H9 (cell line): ENCODE measurements at places on chromosomes 5 and 9.

DNA sequence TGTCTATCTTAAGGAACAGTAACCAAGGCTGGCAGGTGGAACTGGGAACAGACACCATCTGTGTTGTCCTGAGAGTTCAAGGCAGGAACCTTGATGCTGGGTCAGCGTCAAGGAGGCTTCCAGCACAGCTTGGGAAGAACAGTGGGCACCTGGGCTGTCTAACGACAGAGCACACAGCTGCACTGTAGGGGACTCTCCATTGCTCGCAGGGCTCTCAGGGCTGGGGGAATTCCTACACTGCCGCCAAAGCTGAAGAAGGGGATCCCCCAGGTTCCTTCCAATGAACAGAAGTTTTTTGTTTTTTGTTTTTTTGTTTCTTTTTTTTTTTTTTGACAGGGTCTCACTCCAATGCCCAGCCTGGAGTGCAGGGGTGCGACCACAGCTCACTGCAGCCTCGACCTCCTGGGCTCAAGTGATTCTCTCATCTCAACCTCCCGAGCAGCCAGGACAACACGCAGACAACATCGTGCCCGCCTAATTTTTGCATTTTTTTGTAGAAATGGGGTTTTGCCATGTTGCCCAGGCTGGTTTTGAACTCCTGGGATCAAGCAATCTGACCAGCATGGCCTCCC, 81.9 kb downstream of the PTPN3 start:
- no peaks in the 10 kb centered on the region for H3K36me3 ChIP-seq
- no peak overlapping the region for H3K4me3 ChIP-seq
- H3K4me1 ChIP-seq = no peaks in the 10 kb centered on the region
- no peaks in the 10 kb centered on the region for H3K27me3 ChIP-seq
- H3K27ac ChIP-seq = no peak overlapping the region
- DNase-seq = no peak

- H3K27me3 ChIP-seq = no peaks in the 10 kb centered on the region
- H3K4me1 ChIP-seq = 0 out of 2 replicates have a peak, but pooled peaks cover 2% of the 10 kb centered on the region
Observed at GRCh38 chr5:171688696-171689495, 96.7 kb upstream of the SMIM23 start.

GRCh38 chr5:17398431-17398830, 99.6 kb upstream of the TAF11L2 start:
- H3K36me3 ChIP-seq = peaks cover 11% of the 10 kb centered on the region
- DNase-seq = no peak
- peaks cover 2% of the 10 kb centered on the region; the same call in 1 of the 2 replicates for H3K27me3 ChIP-seq
- no peak overlapping the region for H3K27ac ChIP-seq
- no peak overlapping the region for H3K4me3 ChIP-seq
- H3K4me1 ChIP-seq = peaks cover 7% of the 10 kb centered on the region; the same call in 1 of the 2 replicates

DNA sequence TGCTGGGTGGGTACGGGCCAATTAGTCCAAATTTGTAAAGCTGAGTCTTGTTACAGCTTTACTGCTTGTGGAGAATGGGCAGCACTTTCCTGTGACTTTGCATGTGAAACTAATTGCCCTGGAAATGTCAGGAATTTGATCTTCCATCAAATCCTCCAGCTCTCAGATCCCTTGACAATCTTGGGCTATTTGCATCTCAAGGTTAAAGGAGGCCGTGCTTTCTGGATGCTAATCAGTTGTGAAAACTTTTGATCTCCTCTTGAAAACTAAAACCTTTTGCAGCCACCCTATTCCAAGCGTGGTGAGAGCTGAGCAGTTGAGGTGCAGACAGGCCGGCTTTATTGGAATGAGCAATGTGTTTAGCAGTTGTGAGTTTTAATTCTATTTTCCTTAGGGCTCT, 68.0 kb upstream of the CLINT1 start:
- H3K4me3 ChIP-seq = 0 out of 3 replicates have a peak overlapping the region, but pooled peaks have one; percentile 4
- no peaks in the 10 kb centered on the region for H3K27me3 ChIP-seq
- no peaks in the 10 kb centered on the region; the same call in 2 of the 3 replicates for H3K36me3 ChIP-seq
- H3K4me1 ChIP-seq = peaks cover 4% of the 10 kb centered on the region

GRCh38 chr5:92941806-92942205, 639.2 kb downstream of the NR2F1-AS1 start:
- no peaks in the 10 kb centered on the region for H3K27me3 ChIP-seq
- H3K4me3 ChIP-seq = no peak overlapping the region
- no peaks in the 10 kb centered on the region for H3K4me1 ChIP-seq
- no peaks in the 10 kb centered on the region for H3K36me3 ChIP-seq
- no peak for DNase-seq

GRCh38 chr9:107390778-107391177, 98.8 kb downstream of the KLF4 start:
- H3K27me3 ChIP-seq = no peaks in the 10 kb centered on the region
- DNase-seq = no peak
- H3K4me3 ChIP-seq = no peak overlapping the region
- H3K27ac ChIP-seq = no peak overlapping the region
- H3K36me3 ChIP-seq = no peaks in the 10 kb centered on the region

DNA sequence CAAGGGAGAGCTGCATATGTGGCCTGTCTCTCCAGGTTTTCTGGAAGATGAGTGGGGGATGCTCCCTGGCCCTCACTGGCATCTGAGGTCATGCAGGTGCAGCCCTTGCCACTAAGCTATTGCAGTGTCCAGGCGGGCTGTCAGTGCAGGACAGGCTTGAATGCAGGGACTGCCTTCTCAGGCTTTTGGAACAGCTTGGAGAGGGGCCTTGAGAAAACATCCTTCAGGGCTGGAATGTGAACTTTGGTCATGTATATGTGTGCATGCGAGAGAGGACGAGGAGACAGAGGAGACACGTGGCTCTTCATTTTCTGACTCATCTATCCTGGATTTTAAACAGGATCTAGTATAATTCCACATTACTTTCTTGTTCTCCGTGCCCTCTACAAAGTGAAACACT, 90.3 kb downstream of the MACROH2A1 start:
- no peaks in the 10 kb centered on the region for H3K4me1 ChIP-seq
- DNase-seq = no peak
- no peaks in the 10 kb centered on the region for H3K36me3 ChIP-seq
- no peak overlapping the region for H3K4me3 ChIP-seq

DNA sequence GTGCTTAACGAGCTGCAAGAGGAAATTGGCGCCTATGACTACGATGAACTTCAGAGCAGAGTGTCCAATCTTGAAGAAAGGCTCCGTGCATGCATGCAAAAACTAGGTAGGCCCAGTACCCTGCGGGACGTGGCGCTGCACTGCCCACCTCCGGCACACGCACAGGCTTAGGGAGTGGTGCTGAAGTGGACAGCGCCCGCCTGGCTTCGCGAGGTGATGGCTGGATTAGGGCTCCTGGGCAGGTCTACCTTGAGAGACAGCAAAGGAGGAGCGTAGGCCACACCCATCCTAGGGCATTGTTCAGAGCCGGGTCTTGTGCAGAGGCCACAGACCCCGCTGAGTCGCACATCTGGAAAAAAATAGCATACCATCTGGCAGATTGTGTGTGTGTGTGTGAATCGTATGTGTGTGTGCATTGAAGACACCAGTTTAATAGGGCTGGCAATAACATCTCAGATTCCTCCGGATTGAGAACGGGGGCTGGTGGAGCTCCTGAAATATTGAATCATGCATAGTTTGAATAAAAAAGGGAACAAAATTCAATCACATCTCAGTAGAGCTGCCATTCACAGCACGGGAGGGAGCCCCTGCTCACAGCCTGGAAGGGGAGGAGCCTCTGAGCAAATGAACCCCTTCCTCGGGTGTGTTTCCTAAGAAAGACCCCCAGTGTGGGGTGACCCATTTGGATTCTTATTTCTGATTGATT, 11.1 kb downstream of the OLFM1 start:
- peaks cover 15% of the 10 kb centered on the region; the same call in 2 of the 3 replicates for H3K36me3 ChIP-seq
- no peaks in the 10 kb centered on the region for H3K4me1 ChIP-seq
- H3K27me3 ChIP-seq = no peaks in the 10 kb centered on the region
- DNase-seq = peak; percentile 85

GRCh38 chr5:148290271-148291195, 21.7 kb upstream of the SPINK7 start:
- no peaks in the 10 kb centered on the region for H3K27me3 ChIP-seq
- no peak overlapping the region for H3K27ac ChIP-seq
- no peaks in the 10 kb centered on the region for H3K36me3 ChIP-seq

DNA sequence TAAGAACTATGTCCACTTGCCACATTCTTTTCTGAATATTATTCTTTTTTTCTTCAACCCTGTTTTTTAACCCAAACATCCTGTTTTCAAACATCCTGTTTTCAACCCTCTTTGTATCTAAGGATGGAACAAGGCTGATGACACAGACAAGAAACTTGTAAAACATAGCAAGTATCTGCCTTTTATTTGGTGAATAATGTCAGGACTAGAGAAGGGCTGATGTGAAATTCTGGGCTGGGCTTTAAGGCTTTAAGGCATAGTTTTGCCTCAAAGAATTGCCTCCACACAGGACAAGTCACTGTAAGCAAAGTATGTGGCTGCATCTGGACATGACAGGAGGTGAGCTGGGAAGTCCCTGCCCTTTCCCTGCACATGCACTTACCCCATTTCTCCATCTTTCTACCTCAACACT, 42.5 kb upstream of the RIC1 start:
- no peak for DNase-seq
- no peak overlapping the region for H3K4me3 ChIP-seq
- no peak overlapping the region for H3K27ac ChIP-seq
- H3K36me3 ChIP-seq = no peaks in the 10 kb centered on the region
- no peaks in the 10 kb centered on the region for H3K27me3 ChIP-seq

DNA sequence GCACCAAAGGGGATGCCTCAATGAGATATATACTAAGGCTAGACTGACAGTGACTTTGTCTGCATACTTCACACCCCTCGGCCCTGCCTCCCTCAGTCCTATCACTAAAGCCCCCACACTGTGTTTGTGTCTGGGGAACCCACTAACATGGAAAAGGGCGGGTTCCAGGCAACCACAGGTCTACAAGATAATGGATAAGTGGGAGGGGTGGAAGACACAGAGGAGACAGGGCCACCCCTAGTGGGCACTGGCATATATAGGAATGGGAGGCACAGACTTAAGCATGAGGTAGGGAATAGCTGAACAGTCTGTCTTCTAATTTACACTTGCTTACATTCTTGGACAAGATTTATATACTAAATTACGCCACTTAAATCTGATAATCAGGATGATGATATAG, 74.0 kb downstream of the SLIT3 start:
- no peak for DNase-seq
- H3K4me3 ChIP-seq = no peak overlapping the region
- no peak overlapping the region for H3K27ac ChIP-seq
- H3K4me1 ChIP-seq = no peaks in the 10 kb centered on the region
- peaks cover 12% of the 10 kb centered on the region; the same call in 1 of the 2 replicates for H3K27me3 ChIP-seq

GRCh38 chr5:78794693-78795215, 146.2 kb upstream of the LHFPL2 start:
- H3K4me3 ChIP-seq = no peak overlapping the region
- no peaks in the 10 kb centered on the region for H3K27me3 ChIP-seq
- no peak for DNase-seq
- no peaks in the 10 kb centered on the region for H3K36me3 ChIP-seq
- H3K27ac ChIP-seq = no peak overlapping the region

DNA sequence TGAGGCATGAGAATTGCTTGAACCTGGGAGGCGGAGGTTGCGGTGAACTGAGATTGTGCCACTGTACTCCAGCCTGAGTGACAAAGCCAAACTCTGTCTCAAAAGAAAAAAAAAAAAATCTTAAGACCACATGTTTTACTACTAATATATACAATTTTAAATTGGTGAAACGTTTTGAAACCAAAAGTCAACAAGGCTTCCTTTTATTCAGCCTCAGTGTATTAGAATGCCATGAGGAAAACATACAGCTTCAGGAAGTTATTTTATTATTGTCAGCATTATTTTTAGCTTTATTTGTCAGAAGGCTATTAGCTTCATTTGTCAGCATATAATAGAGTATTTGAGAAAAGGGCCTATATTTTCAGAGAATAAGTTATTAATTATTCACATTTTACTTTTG, 163.9 kb upstream of the SH3GL2 start:
- no peaks in the 10 kb centered on the region for H3K4me1 ChIP-seq
- no peak overlapping the region for H3K27ac ChIP-seq
- H3K27me3 ChIP-seq = no peaks in the 10 kb centered on the region
